CD4-positive, alpha-beta T cell treated with Interleukin-17A for 1 hour (primary cell): ENCODE measurements at places on chromosomes 1 and 21.

DNA sequence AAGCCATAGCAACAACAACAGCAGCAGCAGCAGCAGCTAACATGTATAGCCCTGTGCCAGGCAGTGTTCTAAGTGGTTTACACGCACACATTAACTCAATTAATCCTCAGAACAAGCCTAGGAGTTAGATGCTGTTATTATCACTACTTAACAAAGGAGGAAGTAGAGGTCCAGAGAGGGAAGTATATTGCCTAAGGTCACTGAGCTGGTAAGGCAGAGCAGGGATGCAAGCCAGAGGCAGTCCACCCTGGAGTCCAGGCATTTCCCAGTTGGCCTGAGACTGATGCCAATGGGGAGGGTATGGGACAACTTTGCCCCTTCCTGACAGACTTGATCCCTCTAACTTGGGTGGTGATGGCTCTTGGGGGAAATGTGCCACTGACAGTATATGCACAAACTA, 6.8 kb downstream of the CDC14A start:
- no peak for DNase-seq

DNA sequence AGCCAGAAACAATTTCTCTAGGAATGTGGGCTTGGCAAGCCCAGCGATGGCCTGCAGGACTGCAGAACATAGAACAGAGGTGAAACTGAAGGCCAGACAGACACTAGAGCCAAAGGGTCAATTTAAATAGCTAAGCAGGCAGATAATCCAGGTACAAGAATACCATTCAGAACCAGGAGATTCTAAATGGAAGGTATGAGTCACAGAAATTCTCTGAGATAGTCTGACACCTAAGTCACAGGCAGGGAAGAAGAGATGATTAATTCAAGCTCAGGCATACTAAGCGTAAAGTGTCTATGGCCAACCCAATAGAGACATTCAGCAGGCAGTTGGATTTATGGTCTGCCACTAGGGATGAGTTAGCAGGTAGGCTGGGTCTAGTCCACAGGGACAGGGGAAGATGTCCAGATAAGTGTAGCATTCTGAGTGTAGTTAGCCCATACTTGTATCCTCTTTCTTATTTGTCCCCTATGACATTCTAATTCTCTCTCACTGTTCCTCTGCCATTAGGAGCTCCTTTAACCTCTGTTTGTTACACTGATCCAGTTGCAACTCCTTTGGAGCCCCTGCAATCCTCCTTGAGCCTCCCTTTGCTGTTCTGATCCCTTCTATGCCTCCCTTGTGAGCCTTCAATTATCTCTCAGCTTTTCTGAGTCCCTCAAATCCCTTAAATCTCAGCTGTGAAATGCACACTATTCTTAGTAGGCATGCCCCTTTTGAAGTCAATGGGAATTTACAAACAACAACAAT, 383.8 kb downstream of the LMO4 start:
- no peak for DNase-seq

- DNase-seq, result no peak
Measured at GRCh38 chr1:67771152-67771551, 62.1 kb downstream of the GNG12 start.

DNA sequence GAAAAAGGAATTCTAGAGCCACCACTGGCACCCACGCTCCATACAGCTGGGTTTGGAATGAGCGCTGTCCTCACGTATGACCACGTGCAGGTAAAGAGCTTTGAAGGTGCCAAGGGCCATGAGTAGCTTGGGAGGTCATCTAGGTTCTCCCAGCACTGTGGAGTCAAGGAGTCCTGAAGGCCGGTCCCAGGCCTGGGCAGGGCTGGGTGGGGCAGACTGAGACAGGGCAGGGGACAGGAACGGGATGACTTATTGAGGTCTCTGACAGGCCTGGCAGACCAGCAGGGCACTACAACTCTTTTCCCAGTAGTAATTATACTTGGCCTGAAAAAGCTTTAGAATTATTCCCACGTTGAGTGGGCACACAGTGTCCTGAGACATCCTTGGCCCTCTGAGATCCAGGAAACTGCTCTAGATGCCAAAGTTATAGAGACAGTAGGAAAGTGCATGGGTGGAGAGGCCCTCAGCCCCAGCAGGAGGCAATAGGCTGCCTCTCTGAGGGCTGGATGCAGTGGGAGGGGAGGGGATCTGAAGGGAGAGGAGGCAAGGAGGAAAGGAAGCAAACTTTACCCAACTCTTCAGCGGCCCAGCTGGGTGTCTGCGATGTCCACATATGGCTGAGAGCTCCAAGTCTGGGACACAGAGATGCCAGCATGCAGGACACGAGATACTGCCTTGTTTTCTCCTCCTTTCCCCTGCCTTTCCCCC, 1.8 kb upstream of the CDA start:
- no peak for DNase-seq

DNA sequence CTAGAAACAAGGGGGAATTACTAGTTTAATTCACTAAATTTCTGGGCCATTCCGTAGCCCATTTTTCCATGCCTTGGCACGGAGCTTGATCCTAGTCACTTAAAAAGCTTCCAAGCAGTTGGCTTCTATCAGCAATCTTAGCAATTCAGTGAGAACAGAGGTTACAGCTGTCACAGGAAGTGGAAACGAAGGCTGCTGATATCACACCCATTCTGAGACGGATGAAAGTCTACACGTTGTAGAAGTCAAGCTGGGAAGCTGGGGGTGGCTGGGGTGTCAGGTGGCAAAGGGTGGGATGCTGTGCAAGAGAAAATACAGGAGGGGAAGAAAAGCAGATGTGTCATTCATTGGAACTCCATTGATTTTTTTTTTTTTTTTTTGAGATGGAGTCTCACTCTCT, 11.8 kb upstream of the STMN1 start:
- peak; percentile 36 for DNase-seq

GRCh38 chr1:117118137-117118536, 3.4 kb downstream of the TRIM45 start:
- DNase-seq, result no peak

DNA sequence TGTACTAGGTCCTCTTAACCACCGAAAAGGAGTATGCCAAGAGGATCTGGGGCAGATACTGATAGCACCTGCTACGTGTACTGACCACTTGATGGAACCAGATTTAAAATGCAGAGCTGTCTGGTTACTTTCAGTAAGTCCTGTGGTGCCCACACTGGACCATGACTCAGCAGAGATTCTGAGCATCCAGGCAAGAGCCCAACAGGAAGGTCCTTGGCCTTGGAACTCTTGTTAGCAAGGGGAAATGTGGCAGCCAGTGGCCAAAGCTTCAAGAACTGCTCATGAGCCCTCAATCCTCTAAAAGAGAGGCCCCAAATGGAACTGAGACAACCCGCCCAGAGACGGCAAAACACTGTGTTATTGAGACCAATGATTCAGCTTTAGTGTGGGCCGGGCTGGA, 4.2 kb upstream of the GJB5 start:
- DNase-seq, result no peak

DNA sequence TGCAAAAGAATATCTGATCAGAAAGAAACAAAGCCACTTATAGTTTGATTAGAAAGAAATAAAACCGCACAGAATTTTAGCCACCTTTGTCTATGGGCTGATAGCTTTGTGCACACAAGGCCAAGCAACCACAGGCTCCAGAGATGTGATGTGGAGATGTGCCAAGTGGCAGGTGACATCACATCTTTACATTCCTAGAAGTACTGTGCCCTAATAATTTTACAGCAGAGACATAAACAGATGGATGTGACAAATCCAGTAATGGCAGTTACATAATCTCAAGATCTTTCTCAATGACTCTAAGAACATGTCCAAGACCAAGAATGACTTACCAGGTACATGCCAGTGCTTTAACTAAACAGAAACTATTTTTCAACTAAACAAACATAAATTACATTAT, 159.5 kb downstream of the LTN1 start:
- no peak for DNase-seq
